NCI-H345 (cell line): ENCODE measurements at places on chromosomes 11 and 22.

DNA sequence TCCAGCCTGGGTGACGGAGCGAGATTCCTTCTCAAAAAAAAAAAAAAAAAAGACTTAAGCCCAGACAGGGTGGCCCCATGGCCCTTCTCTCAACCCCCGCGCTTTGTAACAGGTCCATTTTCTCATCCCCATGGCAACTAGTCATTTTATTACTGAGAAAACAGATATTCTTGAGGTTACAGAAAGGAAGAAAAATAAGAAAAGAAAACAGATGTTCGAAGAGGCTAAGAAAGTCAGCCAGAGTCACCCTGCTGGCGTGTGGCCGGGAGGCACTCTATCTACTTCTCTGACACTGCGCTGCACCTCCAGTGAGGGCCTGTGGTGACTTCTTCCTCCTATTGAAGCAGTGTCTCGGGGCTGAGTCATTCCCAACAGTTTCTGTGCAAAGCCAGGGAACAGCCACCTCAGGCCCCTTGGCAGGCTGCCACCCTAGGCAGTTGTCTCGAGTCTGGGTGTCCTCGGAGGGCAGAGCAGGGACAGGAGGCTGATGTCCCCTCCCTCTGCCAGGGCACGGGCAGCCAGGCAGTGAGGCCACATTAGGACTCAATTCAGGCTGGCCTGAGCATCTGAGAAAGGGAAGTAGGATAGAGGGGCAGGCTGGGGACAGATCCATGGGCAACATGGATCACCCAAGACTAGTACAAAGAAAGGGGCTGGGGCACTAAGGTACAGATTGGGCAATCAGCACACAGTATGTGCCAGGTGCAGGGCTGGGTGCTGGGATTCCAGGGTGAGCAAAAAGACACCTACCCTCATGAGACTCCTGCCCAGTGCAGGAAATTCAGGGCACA lies 16.4 kb upstream of the SYVN1 start:
- peak; percentile 46 for DNase-seq

GRCh38 chr11:75437966-75438659 lies 5.1 kb upstream of the KLHL35 start:
- DNase-seq: no peak

- no peak for DNase-seq
Observed at GRCh38 chr11:70666311-70666710, 268.0 kb downstream of the CTTN start.

GRCh38 chr11:119051440-119052162 lies 5.4 kb downstream of the HYOU1 start:
- DNase-seq: no peak

DNA sequence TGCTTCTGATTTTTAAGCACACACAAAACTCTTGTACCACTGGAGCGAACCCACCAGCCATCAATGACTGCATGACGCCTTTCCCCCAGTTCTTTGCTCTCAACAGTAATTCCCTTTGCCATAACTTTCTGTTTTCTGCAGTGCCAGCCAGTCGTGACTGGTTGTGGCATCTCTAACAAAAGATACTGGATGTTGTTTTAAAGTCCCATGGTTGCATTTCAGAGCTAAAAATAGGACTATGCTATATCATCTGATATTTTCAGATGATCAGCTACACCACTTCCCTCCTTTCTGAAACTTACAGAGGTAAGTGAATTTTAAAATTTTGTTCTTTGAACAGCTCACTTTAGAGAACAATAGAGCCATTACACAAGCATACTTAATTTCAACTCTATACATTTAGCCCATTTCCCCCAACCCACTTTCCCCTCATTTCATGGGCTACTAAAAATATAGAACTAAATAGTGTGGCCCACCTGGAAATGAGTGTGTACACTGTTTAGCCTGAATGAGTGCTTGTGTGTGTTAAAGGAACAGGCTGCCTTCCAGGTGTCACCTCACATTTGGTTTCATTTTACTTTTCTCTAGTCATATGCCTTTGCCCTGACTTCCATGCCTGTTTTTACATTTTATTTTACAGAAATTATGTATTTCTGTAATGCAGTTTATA lies 136.9 kb upstream of the ZC3H12C start:
- peak; percentile 54 for DNase-seq

- DNase-seq: no peak
Observed at GRCh38 chr11:27084518-27084917, 43.9 kb downstream of the BBOX1 start.

- DNase-seq: no peak
Observed at GRCh38 chr11:59698506-59698905, 15.1 kb downstream of the OR10V1 start.

- no peak for DNase-seq
Observed at GRCh38 chr11:133136376-133136775, 395.9 kb downstream of the OPCML start.

DNA sequence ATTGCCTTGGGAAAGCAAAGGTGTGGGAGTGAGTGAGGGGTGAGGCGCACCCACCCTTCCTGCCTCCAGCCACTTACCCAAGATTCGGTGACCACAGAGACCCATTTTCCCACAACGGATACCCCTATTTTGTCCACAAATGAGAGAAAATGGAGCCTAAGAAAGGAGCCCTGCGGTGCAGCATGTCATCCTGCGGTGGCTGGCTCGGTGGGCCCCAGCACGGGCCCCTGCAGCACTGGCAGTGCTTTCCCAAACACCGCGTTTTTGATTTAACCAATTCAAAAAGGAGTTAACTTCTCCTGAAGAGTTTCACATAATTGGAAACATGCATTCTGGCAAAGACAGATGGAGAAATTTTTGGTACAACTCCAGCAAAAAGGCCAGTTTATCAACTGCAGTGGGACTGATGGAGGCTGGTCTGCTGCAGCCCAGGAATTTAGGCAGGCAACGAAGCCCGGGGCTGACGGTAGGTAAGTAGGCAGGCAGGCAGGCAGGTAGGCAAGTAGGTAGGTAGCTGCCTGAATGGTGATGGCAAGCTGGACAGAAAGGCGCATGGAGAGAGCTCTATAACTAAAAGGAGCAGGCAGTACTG lies 84.2 kb downstream of the FDX1 start:
- DNase-seq: no peak

DNA sequence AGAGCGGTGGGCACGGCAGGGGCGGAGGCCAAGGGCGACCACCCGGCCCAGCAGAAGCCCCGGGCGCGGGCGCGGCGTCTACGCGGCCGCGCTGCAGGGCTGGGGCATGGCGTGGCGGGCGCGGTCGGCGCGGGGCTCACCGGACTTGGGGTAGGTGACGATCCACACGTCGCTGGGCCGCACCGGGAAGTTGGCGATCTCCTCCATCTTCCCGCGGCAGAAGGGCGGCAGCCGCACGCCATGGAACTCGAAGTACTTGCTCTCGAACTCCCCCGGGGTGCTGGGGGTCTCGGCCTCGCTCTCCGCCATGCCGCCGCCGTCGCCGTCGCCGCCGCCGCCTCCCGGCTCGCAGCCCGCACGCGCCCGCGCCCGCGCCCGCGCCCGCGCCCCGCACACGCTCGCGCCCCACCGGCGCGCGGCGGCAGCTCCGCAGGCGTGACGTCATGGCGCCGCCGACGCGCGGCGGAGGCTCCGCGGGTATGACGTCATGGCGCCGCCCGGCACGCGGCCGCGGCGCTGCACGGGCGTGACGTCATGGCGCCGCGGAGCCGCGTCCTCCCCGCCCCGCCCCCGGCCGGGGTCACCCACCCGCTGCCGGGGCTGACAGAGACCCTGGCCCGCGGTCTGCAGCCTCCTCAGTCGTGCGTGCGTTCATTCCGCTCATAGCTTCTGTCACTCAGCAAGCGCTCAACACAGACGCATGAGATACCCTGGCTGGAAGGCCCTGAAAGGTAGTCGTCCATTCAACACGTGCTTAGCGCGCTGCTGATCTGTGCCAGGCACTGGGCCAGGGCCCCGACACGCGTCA lies at the start of gene SULT4A1:
TSS of gene SULT4A1 (minus strand) at position 440 of the 808 bp plus-strand sequence. CDS start at position 309, 131 bp downstream.
- peak; percentile 70 for DNase-seq

- DNase-seq: no peak
Observed at GRCh38 chr11:134978388-134979088, 566.5 kb upstream of the B3GAT1 start.

- no peak for DNase-seq
Observed at GRCh38 chr11:74442636-74443035, 24.7 kb downstream of the KCNE3 start.

DNA sequence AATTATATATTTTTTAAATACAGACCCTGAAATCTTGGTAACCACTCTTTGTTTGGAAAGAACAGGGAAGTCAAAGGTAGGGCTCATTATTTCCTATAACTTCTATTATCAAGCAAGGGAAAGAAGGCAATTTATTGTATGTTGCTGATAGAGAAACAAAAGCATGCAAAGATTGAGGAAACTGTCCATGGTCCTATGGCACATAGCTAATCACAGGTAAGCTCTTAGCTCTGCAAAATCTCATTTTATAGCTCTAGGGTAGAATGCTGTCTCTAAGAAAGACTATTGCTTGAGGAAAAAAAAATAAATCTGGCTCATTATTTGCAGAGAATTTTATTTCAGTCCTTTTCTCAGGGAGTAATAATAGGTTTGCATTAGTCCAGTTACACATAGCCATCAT lies 7.4 kb upstream of the GUCY1A2 start:
- DNase-seq: no peak

DNA sequence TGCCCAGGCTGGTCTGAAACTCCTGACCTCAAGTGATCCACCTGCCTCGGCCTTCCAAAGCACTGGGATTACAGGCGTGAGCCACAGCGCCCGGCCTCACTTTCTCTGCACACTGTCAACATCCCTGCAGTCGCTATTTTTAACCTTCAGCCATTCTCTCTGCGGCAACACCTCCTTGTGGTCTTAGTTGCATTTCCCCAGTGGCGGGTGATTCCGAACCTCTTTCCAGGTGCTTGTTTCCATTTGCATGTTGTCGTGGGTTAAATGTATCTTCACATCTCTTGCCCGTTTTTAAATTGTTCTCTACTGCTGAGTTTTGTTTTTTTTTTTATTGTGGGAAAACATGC lies 2.2 kb upstream of the SCT start:
- DNase-seq: no peak

DNA sequence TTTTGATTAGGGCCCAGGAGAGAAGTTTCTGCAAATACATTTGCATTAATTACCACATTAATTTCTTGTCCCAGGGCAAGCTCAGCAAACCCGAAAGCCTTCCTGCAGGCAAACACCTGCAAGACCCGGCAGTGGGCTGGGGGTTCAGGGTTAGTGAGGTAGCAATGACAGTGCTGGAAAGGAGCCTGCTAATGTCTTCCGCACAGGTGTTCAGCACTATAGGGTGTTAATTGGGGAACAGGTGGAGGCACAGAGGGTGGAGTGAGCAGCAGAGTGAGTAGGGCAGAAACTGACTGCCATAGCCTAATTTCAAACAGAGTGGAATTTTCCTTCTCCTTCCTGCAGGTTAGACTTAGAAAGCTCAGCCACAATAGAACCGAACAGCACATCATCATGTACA lies 50.9 kb upstream of the UBASH3B start:
- no peak for DNase-seq

DNA sequence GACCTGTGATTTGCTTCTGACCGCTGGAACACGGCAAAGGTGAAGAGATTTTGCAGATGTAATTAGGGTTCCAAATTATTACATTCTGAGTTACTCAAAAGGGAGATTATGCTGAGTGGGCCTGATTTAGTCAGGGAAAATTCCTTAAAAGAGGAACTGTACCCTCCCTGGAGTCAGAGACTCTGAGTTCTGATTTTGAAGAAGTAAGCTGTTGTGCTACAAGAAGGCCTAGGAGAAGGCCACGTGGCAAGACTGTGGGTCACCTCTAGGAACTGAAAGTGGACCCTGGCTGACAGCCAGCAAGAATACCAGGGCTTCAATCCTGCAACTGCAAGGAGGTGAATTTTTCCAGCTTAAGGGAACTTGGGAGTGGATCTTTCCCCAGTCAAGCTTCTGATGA lies 45.3 kb downstream of the CHRDL2 start:
- DNase-seq: no peak

DNA sequence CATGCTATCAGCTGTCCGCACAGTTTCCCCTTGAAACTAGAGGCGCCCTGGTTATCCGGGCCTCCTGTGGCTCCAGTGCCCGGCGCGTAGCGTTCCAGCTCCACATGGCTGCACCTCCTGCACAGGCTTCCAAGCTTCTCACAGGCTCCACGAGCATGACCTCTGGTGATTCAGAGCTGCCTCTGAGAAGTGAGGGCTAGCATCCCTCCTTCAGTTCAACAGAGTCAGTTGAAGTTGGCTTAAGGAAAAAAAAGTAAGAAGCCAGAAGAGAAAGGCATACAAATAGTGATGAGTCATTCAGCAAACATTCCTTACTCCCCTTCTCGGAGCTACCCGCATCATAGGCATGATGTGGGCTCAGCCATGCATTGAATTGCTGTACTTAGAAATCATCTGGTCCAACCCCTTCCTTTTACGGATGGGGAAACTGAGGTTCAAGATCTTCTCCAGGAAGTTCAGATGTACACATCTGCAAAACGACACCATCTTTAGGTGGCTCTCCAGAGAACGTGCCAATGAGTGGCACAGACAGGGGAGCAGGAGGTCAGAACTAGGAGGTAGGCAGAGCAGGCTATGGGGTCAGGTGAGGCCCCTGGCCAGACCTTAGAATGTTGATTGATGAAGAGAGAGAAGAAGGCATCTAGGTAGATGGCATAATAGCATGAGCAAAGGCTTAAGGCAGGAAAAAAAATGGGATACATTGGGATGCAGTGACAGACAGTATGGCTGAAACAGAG lies 216.3 kb upstream of the TBCEL start:
- no peak for DNase-seq

DNA sequence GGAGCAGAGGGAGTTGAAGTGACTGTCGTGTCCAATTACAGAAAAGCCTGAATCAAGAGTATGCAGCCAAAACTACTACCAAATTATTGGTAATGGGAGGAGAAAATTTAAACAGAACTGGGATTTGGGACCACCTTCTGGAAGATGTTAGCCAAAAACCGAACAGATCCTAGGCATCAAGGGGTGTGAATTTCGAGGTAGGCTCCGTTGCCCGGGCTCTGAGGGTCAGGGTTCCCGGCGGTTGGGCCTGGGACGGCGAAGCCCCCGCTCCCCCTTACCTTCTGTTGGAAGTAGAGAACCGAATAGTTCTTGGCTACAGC lies 313 bp downstream of the PRCP start:
- DNase-seq: no peak

DNA sequence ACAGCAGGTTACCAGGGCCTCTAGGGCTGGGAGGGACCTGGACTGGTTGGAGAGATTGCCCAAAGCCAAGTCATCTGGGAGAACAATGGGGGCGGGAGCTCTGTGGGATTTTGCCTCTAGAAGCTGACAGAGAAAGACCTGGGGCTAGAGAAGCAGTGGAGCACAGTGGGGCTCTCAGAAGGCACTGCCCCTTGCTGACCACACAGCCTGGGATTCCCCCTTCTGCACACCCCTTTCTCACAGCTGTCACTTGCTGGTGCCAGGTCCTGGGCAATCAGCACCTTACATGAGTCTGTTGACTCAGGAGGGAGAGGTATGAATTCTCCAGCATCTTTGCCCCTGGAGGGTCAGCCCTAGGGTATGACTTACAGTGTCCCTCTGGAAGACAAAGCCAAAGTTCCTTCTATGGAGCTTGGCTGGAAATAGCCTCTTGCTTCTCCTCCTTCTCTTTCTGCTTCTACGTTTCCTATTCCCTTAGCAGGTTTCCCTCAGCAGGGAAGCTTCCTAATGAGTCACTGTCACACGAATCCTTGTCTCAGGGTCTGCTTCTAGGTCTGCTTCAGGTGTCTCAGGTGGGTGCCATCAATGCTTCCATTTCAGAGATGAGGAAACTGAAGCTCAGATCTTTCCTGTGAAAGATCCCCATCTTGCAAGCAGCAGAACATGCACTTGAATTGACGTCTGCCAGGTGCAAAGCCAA lies 27.0 kb downstream of the GDPD5 start:
- no peak for DNase-seq
